Stimulated activated effector memory CD8-positive, alpha-beta T cell treated with anti-CD3 and anti-CD28 coated beads, Interleukin-12 subunit alpha, Interleukin-12 subunit beta, amount 100 ng/mL, for 72 hours (primary cell): ENCODE measurements at places on chromosomes 7 and 10.
A peak's percentile ranks its signal among the peaks of the same experiment; 100 is the strongest.

DNA sequence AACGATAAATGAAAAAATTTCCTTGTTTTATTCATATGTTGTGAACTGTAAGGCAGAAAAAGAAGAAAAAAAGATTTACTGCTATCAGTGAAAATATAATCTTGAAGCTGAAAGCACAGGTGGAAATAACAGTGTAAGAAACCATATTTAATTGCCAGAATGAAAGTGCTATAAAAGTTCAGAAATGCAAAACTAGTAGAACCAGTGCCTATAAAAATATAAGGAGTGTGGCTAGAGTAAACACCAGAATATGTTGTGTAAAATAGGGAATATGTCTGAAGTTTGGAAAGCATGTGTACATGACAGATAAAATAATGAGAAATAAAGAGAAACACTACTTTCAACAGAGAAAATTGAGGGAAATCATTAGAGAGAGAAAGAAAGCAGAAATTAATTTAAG is 350.5 kb upstream of the NPSR1 start:
- no peak for DNase-seq

GRCh38 chr7:73696372-73696771 is 13.0 kb downstream of the BUD23 start:
- DNase-seq, result no peak

DNA sequence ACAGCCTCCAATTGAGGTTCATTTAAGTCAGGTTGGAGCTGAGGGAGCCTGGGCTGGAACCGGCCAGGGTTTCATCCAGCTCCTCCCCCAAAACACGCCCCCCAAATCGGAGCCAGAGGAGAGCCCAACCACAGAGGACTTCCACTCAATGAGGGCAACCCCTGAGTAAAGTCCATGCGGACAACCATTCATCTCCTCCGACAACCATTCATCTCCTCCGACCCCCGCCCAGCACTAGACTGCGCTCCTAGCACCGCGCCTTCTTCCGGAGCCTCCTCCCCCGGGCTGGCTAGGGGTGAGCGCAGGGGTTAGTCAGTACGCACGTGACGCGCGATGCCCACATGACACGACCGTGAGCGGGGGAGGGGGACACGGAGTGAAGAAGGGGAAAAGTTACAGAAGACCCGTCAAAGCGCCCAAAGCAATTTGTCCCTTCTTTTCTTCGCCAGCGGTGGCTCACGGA is 1.4 kb downstream of the MAGI2 start:
- no peak for DNase-seq

DNA sequence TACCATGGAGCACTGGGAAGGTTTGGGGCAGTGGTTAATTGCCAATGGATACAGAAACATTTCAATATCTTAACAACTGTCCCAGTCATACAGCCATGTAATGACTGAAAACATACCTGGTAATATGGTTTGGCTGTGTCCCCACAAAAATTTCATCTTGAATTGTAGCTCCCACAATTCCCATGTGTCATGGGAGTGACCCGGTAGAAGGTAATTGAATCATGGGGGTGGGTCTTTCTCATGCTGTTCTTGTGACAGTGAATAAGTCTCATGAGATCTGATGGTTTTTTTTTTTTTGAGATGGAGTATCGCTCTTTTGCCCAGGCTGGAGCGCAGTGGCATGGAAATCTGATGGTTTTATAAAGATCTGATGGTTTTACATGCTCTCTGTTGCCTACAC is 284.4 kb downstream of the TCF7L2 start:
- DNase-seq, result no peak

DNA sequence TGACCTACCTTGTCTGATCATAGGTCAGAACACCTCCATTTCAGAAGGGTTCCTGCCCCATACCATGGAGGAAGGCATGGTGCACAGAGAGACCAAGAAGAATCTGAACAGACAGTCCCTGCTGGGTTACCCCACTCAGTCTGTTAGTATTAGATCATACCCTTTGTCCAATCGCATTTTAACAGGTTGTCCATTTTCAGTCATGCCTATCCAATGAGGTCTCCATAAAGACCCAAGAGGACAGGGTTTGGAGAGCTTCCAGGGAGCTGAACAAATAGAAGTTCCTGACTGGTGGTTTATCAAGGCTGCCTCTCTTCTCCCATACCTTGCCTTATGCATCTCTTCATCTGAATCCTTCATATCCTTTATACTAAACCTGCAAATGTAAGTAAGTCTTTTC is 21.2 kb upstream of the SLC16A12 start:
- no peak for DNase-seq

GRCh38 chr7:55992346-55992745 is 28.0 kb downstream of the NIPSNAP2 start:
- DNase-seq, result no peak

GRCh38 chr7:92528958-92529264 is 316 bp downstream of the RBM48 start:
- no peak for DNase-seq

GRCh38 chr7:151433721-151434400 is 6.1 kb downstream of the CRYGN start:
- no peak for DNase-seq

DNA sequence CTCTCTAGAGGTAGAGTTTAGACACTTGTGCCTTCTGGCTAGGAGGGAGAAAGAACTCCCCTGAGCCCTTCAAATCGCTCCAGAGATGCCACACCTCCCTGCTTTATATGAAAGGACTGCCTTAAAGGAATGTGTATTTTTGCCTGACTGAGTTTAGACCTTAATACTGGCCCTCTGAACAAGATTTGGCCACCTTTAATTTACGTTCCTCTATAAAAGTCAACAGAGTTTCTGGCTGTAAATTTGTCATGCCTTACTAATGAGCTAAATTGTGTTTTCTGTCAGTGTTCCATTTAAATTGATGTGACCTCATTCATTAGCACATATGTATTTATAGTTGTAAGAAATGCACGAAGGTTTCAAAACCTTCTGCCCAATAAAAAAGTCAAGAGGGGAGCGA is 48.0 kb downstream of the SEMA3C start:
- no peak for DNase-seq

GRCh38 chr10:91467114-91467513 is 57.0 kb downstream of the HECTD2 start:
- no peak for DNase-seq

GRCh38 chr7:50056131-50056530 is 36.9 kb downstream of the ZPBP start:
- no peak for DNase-seq

DNA sequence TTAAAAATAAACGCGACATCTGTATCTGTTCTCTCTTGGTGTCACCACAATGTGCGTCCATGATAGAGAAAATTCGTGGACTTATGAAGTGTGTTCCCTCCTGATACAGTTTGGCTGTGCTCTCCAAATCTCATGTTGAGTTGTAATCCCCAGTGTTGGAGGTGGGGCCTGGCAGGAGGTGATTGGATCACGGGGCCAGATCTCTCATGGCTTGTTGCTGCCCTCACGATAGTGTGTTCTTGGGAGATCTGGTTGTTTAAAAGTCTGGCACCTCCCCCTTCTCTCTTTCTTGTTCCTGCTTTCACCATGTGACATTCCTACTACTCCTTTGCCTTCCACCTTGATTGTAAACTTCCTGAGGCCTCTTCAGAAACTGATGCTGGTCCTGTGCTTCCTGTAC is 229.4 kb upstream of the MYO3A start:
- no peak for DNase-seq

- no peak for DNase-seq
Measured at GRCh38 chr7:73817121-73817520, 13.7 kb upstream of the CLDN4 start.

- DNase-seq, result no peak
Measured at GRCh38 chr7:50595491-50596102, 30.4 kb upstream of the DDC start.

GRCh38 chr10:100790761-100791208 is 45.4 kb downstream of the PAX2 start:
- DNase-seq, result no peak

DNA sequence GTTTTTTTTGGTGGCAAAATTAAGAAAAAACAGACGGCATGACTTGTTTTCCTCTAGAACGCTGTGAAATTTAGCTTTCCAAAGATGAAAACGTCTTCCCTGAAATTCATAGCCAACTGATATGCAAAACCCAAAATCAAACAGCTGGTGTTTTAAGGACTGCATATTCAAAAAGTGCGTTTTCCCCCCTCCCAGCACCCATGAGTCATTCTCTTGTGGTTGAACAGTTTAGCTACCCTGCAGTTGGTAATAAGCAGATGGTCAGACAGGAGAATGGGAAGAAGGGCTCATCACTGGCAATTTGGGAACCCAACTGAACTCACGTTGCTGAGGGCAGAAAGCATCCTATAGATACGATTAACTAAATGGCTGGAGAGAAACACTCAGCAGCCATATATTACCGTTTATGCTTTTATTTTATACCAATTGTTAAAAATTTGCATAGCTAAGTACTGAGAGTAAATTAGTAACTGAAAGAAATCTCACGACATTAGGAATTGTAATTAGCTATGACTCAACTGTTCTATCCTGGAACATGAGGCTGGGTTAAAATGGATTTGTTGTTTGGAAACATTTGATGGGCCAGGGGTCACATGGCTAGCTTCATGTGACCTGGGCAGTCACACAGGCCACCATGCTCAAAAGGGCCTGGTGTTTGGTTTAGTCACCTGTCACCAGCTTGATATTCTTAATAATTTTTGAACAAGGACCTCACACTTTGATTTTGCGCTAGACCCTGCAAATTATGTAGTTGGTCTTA is 343.1 kb downstream of the PHTF2 start:
- DNase-seq, result no peak

- no peak for DNase-seq
Measured at GRCh38 chr10:308101-308500, 172.8 kb downstream of the ZMYND11 start.

GRCh38 chr7:18647582-18647981 is 152.0 kb downstream of the HDAC9 start:
- no peak for DNase-seq

GRCh38 chr10:88557658-88558057 is 25.5 kb downstream of the RNLS start:
- no peak for DNase-seq

GRCh38 chr7:36820527-36821170 is 96.4 kb upstream of the AOAH start:
- DNase-seq, result no peak

DNA sequence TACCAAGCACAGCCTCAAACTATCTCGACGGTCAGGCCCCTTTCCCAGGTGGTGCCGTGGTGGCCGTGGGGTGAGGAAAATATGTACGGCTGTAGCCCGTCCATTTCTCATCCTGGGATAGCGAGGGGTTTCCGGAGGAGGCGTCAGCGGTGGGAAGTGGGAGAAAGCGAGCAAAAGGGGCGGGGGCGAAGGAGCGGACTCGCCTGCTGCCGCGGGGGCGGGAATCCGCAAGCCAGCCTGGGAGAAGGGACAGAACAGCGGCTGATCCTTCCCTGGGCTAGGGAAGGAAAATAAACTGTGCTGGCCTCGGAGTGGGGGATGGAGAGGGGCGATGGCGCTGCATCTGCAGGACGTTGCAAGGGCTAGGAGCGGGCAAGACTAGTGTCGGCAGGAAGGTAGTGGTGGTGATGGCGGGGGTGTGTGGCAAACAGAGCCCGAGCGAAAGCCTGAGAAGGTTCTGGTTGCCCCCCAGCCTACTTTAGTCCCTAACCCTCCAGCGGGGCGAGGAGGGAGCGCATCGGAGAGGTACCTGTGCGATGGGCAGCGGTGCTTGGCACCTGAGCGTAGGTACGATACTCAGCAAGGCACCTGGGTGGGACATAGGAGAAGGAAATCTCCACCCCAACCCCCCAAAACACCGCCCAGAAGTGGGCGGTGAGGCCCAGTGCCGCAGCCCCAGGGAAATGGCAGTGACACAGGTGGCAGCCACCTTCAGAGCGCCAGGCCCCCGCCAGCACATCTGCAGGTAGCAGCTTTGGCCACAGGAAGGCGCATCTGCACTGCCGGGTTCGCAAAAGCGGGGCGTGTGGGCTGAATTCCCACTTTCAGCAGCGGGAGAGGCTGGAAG is 49.9 kb upstream of the STEAP1B start:
- peak; percentile 46 for DNase-seq

- no peak for DNase-seq
Measured at GRCh38 chr10:822661-823367, 108.7 kb downstream of the LARP4B start.

DNA sequence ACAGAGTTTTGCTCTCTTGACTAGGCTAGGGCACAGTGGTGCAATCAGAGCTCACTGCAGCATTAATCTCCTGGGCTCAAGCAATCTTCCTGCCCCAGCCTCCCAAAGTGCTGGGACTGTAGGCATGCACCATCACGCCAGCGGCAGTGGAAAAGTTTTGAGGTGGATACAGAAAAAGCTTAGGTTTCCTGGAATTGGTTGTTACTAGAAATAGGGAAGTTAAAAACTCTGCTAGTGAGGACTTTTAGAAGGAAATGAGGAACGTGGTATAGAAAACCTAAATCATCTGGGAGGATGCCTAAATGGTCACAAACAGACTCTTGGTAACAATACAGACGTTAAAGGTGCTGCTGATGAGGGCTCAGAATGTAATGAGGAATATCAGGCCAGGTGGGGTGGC is 10.9 kb upstream of the SNX8 start:
- DNase-seq, result no peak

GRCh38 chr7:94028768-94029167 is 24.6 kb upstream of the BET1 start:
- DNase-seq, result no peak

DNA sequence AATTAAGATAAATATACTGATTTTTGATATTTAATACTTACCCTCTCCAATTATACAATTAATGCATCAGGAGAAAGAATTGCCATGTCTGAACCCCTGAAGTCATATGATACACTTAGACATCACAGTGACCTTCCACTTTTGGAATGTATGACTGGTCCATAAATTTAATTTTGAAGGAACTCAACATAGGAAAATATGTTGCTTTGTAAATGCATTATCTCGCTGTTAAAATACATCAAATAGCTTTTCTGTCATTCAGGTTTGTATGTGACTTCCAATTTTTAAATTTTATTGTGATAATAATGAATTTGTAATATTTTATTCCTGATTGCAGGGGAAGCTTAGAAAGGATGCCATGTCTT is 631.9 kb upstream of the ANKRD30A start:
- no peak for DNase-seq

- DNase-seq, result no peak
Measured at GRCh38 chr7:109893231-109893630, 1197.7 kb upstream of the LRRN3 start.

DNA sequence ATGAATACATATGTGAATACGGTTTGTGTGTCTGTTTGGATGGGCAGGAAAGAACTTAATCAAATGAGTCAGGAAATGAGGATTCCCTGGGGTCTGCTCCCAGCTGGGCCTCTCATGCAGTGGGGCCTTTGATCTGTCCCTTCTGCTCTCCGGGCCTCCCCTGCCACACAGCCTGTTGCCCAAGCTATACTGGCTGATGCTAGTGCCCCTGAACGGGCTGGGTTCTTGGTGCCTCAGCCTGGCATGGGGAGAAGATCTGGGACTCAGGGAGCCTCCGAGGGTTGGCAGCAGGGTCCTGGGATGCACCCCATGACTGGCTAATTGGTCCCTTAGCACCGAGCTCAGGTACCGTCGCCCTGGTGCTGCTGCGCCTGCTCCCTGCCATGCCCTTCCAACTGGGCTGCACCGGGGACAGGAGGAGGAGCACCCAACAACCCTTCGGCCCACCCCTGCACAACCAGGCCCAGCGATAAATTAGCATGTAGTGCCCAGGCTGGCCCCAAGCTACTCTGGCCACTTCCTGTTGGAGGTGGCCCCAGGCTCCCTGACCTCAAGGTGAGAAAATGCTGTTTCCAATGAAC is 59.9 kb upstream of the DUSP5 start:
- DNase-seq, result no peak
